SIG-M5 (cell line): ENCODE measurements at places on chromosomes 4 and X.

DNA sequence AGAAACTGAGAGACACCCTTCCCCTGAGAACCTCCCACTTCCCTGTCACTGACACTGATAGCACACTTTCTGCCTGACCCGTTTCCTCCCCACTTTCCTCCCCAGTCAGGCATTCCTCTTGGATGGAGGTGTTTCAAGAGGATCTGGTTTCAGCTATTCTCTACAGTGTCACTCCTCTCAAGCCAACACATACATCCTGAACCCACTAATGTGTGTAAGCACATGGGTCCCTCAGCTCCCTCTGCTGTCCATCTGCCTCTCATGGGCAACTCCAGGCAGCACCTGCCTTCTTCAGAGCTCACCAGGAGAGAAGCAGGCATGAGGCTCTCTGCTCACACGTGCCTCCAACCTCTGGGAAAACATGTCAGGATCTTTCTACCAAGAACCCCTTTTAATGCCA lies 207.6 kb downstream of the NAF1 start:
- no peak for DNase-seq

- DNase-seq, result no peak
Observed at GRCh38 chrX:107429090-107429489, 20.4 kb upstream of the FRMPD3 start.

- no peak for DNase-seq
Observed at GRCh38 chr4:184907216-184907615, 81.4 kb upstream of the ACSL1 start.

DNA sequence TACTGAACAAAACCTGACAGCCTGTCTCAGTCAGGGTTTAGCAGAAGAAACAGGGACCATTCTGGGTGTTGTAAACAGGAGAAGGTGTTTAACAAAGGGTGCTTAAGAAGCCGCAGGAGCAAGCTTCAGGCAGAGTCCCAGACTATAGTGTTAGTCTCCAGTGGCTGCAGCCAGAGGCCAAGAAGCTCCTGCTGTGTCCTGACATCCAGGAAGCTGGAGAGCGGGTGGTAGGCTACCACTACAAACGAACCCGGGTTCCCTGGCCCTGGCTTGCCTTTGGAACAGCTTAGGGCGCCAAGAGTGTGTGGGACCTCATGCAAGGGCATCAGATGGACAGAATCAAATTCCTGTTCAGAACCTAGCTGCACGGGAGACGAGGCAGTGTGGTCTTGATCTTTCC lies 27.9 kb downstream of the TKTL1 start:
- DNase-seq, result no peak

DNA sequence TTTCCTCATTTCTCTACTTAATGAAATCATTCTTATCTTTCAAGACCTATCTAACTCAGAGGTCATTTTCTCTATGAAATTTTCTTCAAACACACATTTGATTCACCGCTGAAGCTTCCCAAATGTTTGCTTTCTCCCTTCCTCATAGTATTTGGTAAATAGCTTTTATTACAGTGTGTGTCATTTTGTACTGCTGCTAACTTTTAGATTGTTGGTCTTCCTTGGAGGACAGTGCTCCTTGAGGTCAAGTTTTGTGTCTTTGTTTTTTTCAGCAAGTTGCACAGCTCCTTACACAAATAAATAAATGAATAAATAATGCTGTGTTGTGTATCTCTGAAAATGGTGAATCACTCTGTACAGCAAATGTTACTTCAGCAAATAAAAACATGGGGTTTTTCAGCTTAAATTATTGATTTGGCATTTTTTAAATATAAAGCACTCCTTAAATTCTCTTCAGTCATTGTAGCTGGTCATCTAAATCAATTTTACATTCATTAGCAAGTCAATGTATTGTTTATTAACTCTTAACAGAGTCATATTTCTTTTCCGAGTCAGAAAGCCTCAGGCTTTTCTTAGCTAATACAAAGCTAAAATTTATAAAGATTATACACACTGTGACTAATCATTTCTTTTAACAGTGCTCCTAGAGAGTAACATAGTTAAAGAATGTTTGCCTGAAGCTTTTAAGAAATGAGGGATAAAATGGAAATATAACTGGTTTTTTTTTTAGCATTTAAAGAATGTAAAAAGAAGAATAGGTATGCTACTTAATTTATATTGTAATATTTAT lies 30.1 kb upstream of the MAD2L1 start:
- no peak for DNase-seq

DNA sequence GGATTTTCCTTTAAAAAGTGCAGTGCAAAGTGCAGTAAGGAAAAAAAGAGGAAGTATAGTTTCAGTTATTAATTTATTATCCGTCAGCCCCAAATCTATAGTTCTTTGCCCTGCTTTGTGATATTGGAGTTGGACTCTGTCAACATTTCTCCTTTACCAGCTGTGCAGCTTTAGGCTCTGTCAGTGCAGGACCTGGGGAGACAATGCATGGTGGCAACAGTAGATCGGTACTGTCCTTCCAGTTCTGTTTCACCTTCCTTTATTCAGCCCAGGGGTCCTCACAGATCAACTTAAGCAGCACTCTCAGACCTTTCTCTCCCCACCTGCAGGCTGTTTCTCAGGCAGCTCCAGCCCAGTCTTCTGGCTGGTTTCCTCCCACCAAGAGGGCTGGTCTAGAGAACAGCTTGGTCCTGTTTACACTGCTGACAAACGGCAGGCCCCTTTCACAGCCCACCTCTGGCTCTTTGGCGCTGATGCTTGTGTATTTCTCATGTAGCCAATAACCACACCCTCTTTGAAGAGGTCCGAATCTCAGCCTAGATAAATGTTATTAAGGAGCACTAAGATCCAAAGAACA lies 71.6 kb downstream of the MCUB start:
- DNase-seq, result no peak

DNA sequence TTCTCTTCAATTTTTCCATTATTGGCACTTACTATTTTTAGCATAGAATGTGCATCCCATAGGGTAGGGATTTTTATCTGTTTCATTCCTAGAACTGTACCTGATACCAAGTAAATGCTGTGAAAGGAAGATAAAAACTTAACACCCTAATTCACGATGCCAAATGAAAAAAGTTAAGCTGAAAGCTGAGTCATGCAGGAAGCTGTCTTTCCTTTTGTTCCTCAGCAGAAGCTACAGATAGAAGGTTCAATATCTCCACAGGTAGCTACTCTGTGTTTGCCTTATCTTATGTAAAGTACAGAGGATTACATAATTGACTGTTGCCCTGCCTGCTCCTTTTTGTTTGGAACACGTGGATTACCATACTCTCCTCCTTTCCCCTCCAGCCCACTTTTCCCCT lies 77.0 kb downstream of the LRP2BP start:
- no peak for DNase-seq

- no peak for DNase-seq
Observed at GRCh38 chrX:24020306-24020876, 6.6 kb downstream of the KLHL15 start.

- DNase-seq, result no peak
Observed at GRCh38 chr4:89904524-89904923, 9.9 kb downstream of the MMRN1 start.

DNA sequence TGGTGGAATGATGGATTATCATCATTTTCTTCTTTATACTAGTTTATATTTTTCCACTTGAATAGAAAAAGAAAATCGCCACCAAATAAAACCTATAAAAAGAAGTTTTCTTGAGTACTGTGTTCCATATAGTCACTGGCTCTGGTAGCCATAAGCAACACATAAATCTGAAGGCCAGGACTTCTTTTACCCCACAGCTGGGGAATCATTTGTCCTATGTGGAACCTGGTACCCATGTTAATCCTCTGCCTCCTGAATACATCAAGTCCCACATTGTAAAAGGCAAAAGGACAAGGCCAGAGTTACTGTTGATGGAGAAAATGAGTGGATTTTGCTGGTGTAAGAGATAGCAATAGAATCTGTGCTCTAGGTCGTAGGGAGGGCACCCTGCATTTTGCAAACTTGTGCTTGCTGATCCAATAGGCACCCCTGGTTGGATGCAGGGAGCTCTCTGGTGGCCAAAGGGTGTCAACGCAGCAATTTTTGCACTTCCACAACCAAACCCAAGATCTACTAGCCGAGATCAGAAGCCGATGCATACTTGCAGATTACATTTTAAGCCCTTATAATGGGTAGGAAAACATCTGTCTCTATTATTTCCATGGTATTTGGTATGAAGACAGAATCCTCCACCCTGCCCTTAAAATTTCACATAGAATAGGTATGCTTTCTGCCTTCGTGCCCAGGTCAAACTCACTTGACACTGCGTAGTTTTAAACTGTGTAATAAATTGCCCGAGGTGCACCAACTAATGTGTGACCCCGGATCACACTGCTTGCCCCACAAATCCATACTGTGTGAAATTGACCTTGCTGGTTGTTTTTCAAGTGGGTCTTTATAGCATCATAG lies 146.2 kb upstream of the SCML1 start:
- no peak for DNase-seq

GRCh38 chrX:9196961-9197640 lies 163.2 kb upstream of the FAM9B start:
- DNase-seq, result no peak

- no peak for DNase-seq
Observed at GRCh38 chr4:39631700-39632079, 7.0 kb downstream of the SMIM14 start.

- DNase-seq, result no peak
Observed at GRCh38 chr4:22416403-22416802, 99.5 kb downstream of the ADGRA3 start.

DNA sequence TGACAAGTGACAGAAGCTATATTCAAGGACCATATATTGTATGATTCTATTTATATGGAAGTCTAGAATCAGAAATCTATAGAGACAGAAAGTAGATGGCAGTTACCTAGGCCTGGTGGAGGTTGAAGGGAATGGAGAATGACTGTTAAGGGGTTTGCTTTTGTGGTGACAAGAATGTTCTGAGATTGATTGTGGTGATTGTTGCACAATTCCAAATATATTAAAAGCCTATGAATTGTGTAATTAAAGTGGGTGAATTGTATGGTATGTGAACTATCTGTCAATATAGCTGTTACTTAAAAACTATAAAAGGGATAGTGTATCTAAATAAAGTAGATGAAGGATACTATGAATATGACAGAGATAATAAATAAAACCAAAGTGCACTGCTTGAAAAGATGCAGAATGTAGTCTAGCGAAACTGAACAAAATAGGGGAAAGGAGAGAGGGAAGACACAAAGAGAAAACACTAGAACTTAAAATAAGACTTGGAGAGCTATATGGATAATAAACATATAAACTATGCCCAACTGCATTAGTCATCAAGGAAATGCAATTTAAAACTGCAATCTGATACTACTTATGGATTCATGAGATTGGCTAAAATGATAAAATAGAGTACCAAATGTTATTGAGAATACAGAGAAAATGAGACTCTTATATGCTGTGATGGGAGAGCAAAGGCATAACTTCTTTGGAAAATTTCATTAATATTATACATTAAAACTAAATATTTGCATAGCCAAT lies 82.1 kb upstream of the BANK1 start:
- no peak for DNase-seq

DNA sequence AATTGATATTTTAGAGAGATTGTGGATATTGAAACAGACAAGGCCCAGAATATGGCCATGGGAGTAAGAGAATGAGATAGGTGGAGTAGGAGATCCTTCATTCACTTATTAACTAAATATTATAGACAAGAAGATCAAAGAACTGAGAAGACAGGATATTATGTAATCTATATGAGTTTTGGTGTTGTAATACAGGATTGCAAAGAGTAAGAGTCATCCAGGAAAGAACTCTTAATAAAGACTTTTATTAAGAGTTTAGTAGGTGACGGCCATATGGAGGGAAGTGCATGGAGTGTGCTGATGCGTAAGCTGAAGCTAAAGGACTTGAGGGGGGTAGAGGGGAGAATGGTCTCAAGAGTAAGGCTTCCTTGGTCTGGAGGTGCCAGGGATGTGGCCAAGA lies 153.7 kb downstream of the VEGFC start:
- DNase-seq, result no peak

DNA sequence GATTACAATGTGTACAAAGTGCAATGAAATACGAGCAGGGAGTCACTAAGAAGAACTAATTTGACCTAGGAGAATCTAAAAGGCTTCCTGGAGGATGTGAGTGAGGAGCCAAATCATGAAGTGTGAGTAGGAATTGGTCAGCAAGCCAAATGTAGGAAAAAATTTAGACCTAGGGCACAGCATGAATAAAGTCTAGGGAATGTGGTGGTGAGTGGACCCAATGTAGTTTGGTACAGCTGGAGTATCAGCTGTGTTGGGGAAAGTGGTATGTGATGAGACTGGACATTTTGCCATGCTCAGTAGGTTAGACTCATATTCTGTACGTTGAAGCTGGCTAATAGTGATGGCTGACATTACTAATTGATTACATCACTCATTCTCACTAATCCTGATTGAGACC lies 191.0 kb downstream of the AFF2 start:
- DNase-seq, result no peak

DNA sequence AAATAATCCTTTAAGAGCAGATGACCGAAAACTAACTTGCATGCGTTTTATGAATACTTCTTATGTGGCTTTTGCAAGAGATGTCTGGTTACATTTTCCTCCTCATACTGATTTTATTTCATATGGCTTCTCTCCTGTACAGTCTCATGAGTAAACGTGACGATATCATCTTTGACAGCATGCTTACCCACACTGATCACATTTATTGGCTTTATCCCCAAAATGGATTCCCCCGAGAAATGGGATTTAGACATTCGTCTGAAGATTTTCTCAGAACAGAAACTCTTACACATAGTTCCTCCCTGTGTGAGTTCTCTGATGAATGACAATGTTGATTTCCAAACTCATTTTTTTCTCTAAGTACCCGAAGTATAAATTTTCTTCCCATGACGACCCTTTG lies 939.7 kb upstream of the LCORL start:
- DNase-seq, result no peak

DNA sequence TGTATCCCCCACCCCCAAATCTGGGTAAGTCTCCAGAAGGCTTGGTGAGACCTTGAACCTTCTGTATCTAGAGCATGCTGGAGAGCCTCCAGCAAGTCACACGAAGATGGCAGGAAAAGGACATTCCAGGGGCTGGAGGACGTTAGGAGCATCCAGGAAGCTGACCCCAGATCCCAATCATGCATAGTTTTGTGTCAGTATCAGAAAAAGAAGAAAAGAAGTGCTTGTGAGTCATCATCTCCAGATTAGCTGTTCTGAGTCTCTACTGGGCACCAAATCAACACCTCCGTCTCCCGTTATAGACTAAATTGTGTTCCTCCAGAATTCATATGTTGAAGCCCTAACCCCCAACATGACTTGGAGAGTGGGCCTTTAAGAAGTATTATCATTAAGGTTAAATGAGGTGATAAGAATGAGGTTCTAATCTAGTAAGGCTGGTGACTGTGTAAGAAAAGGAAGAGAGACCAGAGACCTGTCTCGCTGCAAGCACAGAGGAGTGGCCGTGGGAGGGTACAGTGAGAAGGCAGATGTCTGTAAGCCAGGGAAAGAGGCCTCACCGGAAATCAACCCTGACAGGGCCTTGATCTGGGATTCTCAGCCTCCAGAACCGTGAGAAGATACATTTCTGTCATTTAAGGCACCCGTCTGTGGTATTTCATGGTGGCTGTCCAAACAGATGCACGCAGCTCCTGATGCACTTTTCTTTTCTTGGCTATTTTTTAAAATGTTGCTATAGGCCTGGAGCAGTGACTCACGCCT lies 38.1 kb upstream of the CLDN24 start:
- no peak for DNase-seq

- no peak for DNase-seq
Observed at GRCh38 chr4:109410776-109411175, 22.8 kb upstream of the SEC24B start.
